NAMALWA (cell line): ENCODE measurements at places on chromosomes 2 and 18.

- no peak for DNase-seq
These were observed 13.9 kb downstream of the IL37 start for GRCh38 chr2:112924821-112925220.

DNA sequence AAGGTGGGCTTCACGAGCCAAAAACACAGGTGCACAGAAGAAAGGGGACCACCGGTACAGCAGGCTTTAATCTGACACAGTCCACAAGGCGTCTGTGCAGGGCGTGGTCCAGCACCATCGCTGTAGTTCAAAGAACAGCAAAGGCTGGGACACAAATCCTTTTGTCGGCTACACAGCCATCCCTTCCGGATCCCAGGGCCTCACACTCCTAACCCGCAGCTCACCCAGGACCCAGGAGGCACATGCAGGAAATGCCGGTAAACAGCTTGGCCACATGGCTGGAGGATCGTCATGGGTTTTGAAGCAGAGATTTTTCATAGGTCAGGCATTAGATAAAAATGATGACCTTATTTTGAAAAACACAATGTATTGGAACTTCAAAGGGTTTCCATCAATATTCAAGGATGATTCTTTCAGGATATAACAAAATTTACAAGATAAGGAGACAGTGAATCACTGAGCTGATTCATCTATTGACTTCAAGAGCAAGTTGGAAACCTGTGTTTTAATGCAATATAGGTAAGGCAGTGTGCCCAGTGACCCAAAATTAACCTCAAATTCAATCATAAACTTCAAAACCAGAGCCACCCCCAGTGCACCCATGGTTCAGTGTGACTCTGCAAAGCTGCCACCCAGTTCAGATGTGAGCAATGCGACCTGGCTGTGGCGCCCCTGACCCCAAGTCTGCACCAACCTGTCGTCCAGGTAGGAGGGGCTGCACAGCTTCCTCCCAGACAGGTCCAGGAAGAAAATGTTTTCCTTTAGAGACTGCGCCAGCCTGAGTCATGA, 74.4 kb downstream of the TMEM18 start:
- no peak for DNase-seq

DNA sequence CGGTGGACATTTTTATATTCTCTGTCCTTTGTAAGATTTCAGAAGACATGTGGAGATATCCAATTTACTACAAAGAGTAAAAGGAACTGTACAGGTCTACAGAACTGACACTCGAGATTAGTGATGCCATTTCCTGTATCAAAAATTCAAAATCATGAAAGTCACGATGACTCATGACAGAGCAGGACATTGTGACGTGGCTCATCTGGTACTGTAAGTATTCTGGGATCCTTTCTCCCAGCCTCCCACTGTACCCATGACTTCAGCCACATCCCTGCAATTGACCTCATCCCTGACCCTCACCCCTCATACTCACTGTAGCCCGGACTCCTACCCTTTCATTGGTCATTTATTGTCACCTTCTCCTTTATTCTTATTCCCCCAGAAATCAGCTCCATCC, 736.5 kb downstream of the EPHA4 start:
- DNase-seq, result no peak

GRCh38 chr2:24594283-24594682, 103.2 kb downstream of the NCOA1 start:
- DNase-seq, result no peak

GRCh38 chr2:82007071-82007664, 1702.6 kb upstream of the LRRTM1 start:
- DNase-seq, result no peak

GRCh38 chr18:39453882-39454281, 1888.3 kb upstream of the CELF4 start:
- no peak for DNase-seq

- no peak for DNase-seq
These were observed 152.4 kb upstream of the KCTD1 start for GRCh38 chr18:26700728-26701127.

- no peak for DNase-seq
These were observed 102.1 kb upstream of the SIX3 start for GRCh38 chr2:44839370-44839769.

GRCh38 chr2:65639156-65639864, 206.9 kb upstream of the SPRED2 start:
- no peak for DNase-seq

DNA sequence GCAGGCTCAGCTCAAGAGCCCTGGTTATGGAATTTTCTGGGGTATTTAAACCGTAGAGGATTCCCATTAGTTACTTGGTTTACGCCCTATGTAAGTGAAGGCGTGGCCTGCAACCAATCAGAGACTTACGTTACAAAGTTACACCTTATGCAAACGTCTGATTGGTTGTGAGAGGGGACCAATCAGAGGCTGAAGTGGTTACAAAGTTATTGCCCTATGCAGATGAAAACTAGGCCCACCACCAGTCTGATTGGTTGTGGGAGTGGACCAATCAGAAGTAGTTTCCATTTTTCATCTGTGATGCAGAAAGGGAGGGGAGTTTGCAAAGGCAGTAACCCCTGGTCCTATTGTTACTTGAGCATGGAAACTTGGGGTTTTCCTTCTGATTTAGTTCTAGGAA, 49.1 kb downstream of the DLGAP1 start:
- DNase-seq, result no peak

DNA sequence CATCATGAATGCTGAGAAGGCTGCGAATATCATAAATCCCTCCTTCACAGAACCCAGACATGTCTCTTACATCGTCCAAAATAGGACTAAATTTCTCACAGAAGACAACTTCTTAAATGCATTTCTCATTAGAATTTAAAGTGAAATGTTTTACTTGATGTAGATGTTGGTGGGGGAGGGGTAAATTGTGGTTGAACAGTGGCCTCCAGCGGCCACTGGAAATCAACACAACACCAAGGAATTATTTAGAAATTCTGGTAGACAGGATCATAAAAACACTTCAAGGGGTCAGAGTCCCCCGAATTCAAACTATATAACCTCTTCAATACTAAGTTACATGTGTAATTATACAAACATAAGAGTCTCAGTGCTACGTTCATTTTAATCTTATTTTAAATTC, 135.9 kb downstream of the ABCA12 start:
- DNase-seq, result peak; percentile 66

DNA sequence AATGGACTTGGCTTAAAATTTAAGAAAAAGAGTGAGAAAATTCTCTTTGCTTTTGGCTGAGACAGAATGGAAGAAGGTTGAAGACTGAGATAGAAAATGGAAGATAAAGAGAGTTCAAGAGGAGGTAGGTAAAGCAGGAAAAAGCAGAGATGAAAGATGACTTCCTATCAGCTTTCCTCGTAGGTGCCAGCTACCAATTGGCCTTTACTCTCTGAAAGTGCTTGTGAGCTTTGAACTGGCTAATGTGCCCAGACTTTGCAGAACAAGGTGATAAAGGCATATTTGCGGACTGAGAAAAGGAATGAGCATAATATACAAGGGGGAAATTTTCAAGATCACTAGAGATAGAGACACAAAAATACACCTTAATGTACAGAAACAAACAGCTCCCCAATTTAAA, 54.7 kb upstream of the UBE2E3 start:
- no peak for DNase-seq

- DNase-seq, result no peak
These were observed 195.4 kb upstream of the CWC22 start for GRCh38 chr2:180202467-180202951.

GRCh38 chr18:35076135-35076924, 35.1 kb downstream of the MAPRE2 start:
- no peak for DNase-seq

DNA sequence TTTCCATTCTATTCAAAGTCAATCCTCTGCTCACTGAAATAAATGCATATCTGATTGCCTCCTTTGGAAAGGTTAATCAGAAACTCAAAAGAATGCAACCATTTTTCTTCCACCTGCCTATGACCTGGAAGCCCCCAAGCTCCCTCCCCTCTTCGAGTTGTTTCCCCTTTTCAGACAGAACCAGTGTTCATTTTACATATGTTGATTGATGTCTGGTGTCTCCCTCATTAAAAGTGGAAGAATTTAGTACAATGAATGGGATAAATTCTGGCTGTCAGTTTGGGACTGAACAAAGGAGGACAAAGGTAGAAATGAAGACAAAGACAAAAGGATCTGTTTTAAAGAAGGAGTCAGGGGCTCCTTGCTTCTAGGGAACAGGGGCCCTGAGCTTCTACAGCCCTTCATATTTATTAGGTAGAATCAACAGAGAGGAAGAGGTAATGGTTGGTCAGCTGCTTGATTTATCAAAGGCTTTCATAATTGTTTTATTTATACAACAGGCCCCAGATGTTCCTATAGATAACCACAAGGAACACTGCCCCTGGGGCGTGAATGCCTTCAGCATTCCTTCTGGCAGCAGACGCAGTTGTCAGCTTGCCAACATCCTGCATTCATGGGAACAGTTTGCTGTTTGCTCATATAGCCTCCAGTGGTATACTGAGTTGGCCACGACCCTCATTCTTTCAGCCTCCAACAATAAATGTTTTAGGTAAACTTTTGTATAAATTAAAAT, 949.8 kb upstream of the LRATD1 start:
- no peak for DNase-seq

- no peak for DNase-seq
These were observed 108.1 kb downstream of the AOX1 start for GRCh38 chr2:200693836-200694470.

DNA sequence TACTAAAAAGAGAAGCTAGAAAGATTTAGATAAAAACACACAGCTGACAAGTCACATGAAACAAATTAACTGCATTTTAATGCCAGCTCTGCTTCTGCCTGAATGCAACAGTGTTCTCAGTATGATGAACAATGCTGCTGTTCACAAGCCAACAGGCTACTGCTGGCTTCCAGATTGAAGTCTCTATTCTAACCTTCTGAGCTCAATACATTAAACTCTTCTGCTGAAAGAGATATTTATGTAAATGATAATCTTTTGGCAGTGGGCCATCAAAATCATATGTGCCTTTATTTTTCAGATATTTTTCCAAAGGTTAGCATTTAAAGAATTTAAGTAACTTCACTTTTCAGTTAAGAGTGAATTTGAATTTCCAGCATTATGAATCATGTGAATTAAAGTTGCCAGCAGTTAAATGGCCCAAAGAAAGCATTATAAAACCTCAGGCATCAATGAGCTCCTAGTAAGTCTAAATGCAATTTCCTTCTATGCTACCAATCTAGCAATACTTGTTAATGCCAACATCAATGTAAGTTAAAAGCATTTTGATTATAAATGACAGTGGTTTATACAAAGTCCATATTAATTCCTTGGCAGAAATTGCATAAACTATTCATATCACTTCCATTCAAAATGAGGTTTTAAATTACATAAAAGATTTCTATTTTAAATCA, 72.4 kb downstream of the ID2 start:
- no peak for DNase-seq

GRCh38 chr2:30412047-30412683, 34.9 kb upstream of the LCLAT1 start:
- DNase-seq, result no peak

- no peak for DNase-seq
These were observed 183.6 kb downstream of the THADA start for GRCh38 chr2:43412114-43412753.

DNA sequence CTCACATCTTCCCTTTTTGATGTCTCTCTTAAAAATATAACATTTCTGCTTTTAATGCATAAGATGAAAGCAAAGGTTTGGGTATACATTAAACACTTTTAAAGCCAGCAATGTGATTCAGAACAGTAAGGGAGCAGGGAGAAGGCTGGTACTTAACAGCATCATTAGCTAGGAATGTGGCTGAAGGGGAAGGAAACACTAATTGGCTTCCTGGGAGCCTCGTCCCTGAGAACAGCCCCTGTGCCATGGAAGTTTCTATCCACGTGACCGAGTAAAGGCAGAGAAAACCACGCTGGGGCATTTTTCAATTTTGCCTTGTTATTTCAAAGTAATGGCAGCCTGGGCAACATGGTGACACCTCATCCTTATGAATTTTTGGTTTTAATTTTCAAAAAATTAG, 109.2 kb upstream of the GPC1 start:
- no peak for DNase-seq

DNA sequence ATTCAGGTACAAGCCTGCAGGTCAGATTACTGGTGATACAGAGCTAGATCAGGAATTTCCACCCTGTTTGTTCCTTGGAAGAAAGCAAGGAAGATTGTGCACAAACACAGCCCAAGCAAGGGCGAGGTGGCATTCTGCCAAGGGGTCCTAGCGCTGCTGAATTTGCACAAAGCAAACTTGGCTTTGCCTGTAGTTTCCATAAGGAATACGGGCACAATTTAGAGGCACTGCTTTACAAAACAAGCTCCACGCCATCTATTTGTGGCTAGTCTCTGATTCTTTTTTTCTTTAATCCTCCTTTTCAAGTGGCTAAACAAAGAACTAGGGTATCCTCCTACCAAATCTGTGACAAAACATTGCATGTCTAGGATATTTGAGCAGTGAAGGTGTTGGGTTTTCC, 195.5 kb upstream of the ACVR2A start:
- no peak for DNase-seq

DNA sequence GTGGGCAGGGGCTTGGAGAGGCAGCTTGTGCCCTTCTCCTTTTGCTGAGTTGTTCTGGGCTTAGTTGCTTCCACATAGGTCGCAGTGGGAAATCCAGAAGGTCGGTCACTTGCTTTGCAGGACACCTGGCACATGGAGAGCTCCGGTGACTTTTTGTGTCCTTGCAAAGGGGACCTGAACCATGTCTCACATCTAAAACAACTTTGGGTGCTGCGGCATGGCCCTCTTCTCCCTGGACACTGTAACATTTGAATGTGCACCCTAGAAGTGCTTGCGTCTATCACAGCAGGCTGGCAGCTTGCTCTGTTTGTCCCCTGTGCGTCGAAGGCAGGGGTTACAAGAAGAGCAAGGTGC, 189.9 kb upstream of the TWIST2 start:
- DNase-seq, result no peak

DNA sequence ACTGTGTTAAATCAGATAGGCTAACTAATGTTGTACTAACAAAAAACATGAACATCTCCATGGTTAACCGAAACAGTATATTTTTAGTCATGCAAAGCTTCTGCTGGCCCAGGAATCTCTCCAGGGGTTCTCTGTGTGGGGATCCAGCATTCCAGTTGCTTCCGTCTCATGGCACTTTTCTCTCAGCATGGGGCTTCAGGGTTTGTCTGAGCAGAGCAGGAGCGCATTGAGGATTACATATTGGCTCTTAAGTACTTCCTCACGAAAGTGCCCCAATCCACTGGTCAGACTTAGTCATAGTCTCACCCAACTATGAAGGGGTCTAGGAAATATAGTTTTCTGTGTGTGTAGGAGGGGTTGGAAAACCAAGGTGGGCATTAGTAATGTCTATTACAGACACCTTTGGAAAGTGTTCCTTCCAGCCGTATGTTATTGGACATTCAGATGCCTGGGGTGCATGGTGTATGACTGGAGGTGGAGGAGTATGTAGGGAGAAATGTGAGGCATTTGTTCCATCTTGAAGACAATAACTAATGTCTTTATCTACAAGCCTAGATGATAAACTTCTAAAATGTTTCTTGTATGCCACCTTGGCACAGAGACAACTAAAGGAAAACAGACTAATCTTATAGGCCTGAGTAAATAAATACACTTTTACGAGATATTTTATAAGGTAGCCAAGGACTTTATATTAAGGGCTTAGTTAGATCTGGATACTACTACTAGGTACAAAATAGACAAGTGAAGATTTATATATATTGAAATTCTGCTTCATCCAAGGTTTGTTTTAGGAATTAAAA, 123.8 kb upstream of the ZEB2 start:
- DNase-seq, result no peak
